ENCODE measurements at places on chromosomes 5 and 9.

DNA sequence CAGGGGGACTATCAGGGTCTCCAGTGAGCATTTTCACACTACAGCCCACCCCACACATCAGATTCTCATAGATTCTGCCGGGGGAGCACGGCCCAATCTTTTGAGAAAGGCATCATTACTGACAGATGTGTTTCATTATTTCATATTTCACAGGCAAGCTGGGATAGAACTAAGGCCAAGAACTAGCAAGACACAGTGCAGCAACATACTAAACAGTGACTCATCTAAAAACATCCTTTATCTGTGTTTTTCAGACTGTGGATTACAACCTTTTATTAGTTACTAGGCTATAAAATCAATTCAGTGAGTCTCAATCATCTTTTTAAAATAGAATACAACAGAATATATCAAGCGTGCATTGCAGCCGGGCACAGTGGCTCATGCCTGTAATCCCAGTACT lies 59.8 kb downstream of the CPLANE1 start:
- DNase-seq, result no peak
- H3K27me3 ChIP-seq, result no peaks in the 10 kb centered on the region
- H3K4me1 ChIP-seq, result no peaks in the 10 kb centered on the region

GRCh38 chr5:123090661-123091297 lies 1.7 kb downstream of the PRDM6 start:
- H3K27ac ChIP-seq, result no peak overlapping the region
- H3K36me3 ChIP-seq, result no peaks in the 10 kb centered on the region
- H3K27me3 ChIP-seq, result peaks cover 99% of the 10 kb centered on the region
- no peak for DNase-seq

GRCh38 chr5:134577796-134578577 lies 52.5 kb downstream of the JADE2 start:
- peak; percentile 83 for DNase-seq
- no peaks in the 10 kb centered on the region for H3K4me1 ChIP-seq
- no peak overlapping the region for H3K27ac ChIP-seq
- peaks cover 75% of the 10 kb centered on the region for H3K36me3 ChIP-seq
- no peak overlapping the region for H3K4me3 ChIP-seq

DNA sequence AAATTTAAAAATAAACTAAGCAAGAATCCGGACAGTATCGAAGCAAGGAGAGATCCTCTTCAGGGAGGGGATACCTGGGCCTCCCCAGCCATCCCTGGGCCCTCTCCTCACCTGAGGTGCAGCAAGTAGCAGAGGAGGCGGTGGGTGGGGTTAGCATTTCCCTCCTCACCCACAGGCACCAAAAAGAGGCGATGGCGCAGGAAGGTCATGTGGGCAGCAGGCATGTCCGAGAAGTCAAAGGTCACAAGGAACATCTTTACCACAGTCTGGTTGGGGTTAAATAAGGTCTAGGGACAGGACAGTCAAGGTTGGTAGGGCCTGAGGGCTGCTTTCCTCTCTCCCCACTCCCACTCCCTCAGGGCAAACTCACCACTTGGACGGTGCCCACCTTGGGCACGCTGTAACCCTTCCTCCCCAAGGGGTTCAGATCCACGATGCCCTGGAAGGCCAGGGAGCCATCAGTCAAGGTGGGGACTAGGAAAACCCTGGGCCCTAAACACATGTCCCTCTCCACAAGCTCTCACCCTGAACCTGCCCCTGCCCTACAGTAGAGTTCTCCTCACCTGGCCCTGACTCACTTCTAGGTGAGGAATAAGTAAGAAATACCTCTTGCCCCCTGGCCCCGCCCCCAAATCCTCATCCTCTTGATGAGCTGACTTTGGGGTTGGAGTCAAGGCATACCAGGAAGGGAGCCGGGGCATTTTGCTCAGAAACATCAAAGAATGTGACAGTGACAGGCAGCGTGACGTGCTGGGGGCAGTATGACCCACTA lies 2.8 kb upstream of the STOML2 start:
- H3K36me3 ChIP-seq, result peaks cover 57% of the 10 kb centered on the region
- H3K27me3 ChIP-seq, result no peaks in the 10 kb centered on the region
- H3K27ac ChIP-seq, result no peak overlapping the region
- H3K4me1 ChIP-seq, result peaks cover 7% of the 10 kb centered on the region
- H3K4me3 ChIP-seq, result no peak overlapping the region

- H3K27ac ChIP-seq, result no peak overlapping the region
- no peak for DNase-seq
- no peaks in the 10 kb centered on the region for H3K4me1 ChIP-seq
Measured at GRCh38 chr9:25562101-25562500, 116.1 kb downstream of the TUSC1 start.

GRCh38 chr5:88659529-88660263 lies 223.3 kb downstream of the MEF2C start:
- no peak overlapping the region for H3K27ac ChIP-seq
- peaks cover 94% of the 10 kb centered on the region for H3K27me3 ChIP-seq
- H3K36me3 ChIP-seq, result no peaks in the 10 kb centered on the region
- H3K4me3 ChIP-seq, result no peak overlapping the region
- no peak for DNase-seq

DNA sequence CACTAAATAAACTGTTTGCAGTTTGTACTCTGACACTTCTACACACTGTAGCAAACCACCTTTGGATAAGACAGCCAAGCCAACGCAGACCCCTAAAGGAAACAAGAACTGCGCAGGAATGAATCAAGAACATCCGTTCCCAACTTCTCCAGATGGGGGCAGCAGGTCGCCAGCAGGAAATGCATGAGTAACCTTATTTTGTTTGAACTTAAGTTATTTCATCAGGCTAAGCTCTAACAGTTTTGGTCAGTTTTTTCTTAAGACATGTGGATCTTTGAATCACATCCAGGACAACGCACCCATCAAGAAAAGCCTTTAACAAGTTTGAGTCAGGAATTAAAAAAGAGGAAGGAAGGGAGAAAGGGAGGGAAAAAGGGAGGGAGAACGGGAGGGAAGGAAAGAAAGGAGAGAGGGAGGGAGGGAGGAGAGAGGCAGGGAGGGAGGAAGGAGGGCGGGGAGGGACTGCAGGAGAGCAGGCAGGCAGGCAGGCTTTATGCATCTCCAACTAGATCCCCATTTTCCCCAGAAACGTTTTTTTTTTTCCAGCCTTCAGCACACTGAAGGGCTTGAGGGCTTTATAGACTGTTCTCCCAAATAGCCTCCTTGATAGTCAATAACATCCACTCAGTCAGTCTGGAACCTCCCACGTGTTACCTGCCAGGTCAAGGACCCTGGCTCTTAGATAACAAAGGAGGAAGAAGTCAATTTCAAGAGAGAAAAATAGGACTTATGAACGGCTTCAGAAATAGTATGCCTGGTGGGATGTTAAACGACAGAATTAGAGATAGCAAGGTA lies 22.2 kb downstream of the BHMT start:
- no peak for DNase-seq
- peak overlapping the region; percentile 3 for H3K27ac ChIP-seq
- no peak overlapping the region for H3K4me3 ChIP-seq
- no peaks in the 10 kb centered on the region for H3K36me3 ChIP-seq
- peaks cover 4% of the 10 kb centered on the region for H3K4me1 ChIP-seq

- H3K4me1 ChIP-seq, result peaks cover 11% of the 10 kb centered on the region
- H3K27me3 ChIP-seq, result no peaks in the 10 kb centered on the region
- no peak overlapping the region for H3K27ac ChIP-seq
- no peak for DNase-seq
Measured at GRCh38 chr5:56330167-56330566, 97.0 kb upstream of the ANKRD55 start.
